Activated T-cell treated with anti-CD3 and anti-CD28 coated beads, Interleukin-2, amount 50 U/mL, for 24 hours (primary cell): ENCODE measurements at places on chromosomes 1 and 21.

DNA sequence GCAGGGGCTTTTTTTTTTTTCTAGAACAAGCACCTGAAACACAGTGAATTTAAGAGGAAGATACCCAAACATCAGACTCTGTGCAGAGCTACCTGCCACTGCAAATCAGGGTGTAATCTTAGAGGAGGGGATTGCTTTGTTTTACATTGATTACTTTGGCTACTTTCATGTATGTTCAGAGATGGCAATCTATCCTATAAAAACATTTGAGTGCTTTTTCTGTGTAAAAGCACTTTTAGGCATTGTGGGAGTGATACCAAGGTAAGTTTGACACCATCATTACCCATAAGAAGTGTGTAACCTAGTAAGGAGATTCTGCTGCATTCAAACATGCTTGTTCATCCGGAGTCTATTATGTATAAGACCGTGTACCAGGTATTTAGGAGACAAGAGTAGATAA is 50.1 kb downstream of the ZFYVE9 start:
- H3K4me3 ChIP-seq: no peak overlapping the region
- no peak overlapping the region for H3K27ac ChIP-seq
- DNase-seq: no peak
- no peaks in the 10 kb centered on the region for H3K36me3 ChIP-seq

DNA sequence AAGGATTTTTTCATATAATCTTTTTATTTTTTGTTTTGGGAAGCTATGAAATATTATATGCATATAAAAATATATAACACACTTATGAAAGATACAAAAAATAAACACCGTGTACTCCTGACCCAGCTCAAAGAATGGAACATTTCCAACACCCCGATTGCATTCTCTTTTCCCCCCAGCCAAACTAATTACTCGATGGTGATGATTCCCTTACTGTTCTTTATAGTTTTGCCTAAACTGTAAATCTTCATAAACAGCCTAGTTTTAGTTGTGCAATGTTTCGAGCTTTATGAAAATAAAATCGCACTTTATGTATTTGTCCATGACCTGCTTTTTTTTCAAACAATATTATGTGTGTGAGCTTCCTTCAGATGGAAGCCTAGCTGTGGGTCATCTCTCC is 352.0 kb upstream of the KAZN start:
- no peak overlapping the region for H3K27ac ChIP-seq
- DNase-seq: no peak
- peaks cover 2% of the 10 kb centered on the region for H3K27me3 ChIP-seq
- no peaks in the 10 kb centered on the region for H3K4me1 ChIP-seq

GRCh38 chr1:181341026-181341632 is 142.2 kb upstream of the CACNA1E start:
- peaks cover 5% of the 10 kb centered on the region for H3K27me3 ChIP-seq
- no peaks in the 10 kb centered on the region for H3K36me3 ChIP-seq
- no peak overlapping the region for H3K27ac ChIP-seq

- no peak overlapping the region for H3K27ac ChIP-seq
- no peaks in the 10 kb centered on the region for H3K27me3 ChIP-seq
- H3K36me3 ChIP-seq: no peaks in the 10 kb centered on the region
Observed at GRCh38 chr1:203520315-203520714, 26.4 kb downstream of the OPTC start.

DNA sequence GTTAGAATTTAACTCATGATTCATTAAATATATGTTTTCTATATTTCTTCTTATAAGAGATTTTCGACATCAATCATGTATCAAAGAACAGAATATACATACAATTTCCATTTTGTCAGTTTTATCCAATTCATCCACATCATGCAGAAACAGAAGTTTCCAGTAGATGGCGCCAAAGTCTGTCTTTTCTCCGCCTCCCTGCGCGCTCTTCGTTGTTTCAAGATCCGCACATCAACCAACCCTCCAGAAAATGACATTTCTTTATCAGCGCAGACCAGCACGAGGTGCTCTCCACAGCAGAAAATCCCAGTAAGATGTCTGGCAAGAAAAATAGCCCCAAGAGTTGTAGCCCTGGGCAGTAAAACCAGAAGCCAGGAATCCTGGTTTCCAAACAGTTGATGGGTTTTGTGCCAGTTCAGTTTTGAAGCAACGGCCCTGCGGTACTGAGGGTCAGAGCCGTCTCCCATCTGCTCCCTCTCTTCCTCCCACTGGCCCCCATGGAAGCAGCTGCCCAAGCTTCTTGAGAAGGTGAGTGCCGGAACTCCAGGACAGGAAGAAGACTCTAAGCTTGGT is 38.6 kb upstream of the GPR137B start:
- H3K27me3 ChIP-seq: peaks cover 2% of the 10 kb centered on the region
- peak; percentile 63 for DNase-seq
- H3K4me3 ChIP-seq: no peak overlapping the region
- H3K36me3 ChIP-seq: no peaks in the 10 kb centered on the region

DNA sequence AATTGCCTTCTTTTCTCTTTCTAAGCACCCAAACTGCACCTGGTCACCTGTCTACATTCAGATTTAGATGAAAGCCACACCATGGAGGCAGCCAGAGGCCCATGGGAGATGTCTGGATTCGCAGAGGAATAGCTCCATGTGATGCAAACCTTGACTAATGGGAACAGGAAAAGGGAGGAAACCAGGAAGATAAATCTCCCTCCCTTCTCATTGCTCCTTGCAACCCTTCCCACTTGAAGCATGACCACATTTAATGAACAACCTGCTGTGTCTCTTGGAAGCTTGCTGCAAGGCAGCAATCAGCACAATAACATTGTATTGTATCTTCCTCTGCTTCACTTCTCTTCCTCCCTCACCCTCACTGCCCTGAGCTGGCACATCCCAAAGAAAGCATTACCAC is 42.6 kb upstream of the KLF17 start:
- no peak overlapping the region for H3K27ac ChIP-seq
- peaks cover 2% of the 10 kb centered on the region for H3K4me1 ChIP-seq
- H3K27me3 ChIP-seq: peaks cover 20% of the 10 kb centered on the region
- H3K36me3 ChIP-seq: no peaks in the 10 kb centered on the region
- H3K4me3 ChIP-seq: no peak overlapping the region

DNA sequence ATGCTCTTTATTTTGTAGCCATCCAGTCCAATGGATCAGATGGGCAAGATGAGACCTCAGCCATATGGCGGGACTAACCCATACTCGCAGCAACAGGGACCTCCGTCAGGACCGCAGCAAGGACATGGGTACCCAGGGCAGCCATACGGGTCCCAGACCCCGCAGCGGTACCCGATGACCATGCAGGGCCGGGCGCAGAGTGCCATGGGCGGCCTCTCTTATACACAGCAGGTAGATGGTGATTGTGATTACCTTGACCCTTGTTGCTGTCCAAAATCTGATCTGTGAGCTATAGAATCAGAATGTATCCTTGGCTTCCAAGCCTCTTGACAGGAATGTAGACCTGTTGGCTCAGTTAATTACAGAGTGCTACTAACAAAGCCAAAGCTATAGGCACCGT is 33.8 kb downstream of the ARID1A start:
- no peak overlapping the region for H3K4me3 ChIP-seq
- peaks cover 96% of the 10 kb centered on the region for H3K4me1 ChIP-seq
- no peak for DNase-seq
- H3K27me3 ChIP-seq: no peaks in the 10 kb centered on the region

DNA sequence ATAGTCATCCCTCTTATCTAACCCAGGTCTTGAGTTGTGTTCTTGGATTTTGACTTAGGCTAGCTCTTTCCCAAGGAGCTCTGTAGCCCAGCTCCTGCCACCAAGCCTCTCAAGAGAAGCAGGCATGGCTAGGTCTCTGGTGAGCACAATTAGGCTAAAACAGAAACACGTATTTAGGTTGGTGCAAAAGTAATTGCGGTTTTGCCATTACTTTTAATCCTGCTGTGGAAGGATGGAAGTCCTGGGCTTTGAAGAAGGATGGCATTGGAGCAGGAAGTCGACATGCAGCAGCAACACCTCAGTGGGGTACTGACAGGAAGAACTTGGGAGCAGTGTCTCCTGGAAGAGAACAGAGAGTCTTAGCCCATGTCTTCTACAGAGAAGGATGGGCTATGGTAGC is 80.0 kb upstream of the CCDC190 start:
- no peak overlapping the region for H3K27ac ChIP-seq
- no peaks in the 10 kb centered on the region for H3K36me3 ChIP-seq
- peaks cover 32% of the 10 kb centered on the region for H3K27me3 ChIP-seq
- DNase-seq: no peak
- H3K4me3 ChIP-seq: no peak overlapping the region

GRCh38 chr1:156417401-156418020 is 48.5 kb downstream of the RHBG start:
- H3K4me3 ChIP-seq: no peak overlapping the region
- no peak overlapping the region for H3K27ac ChIP-seq
- DNase-seq: no peak
- no peaks in the 10 kb centered on the region for H3K36me3 ChIP-seq
- H3K4me1 ChIP-seq: peaks cover 26% of the 10 kb centered on the region

GRCh38 chr21:24869862-24870261 is 737.4 kb downstream of the MRPL39 start:
- no peak overlapping the region for H3K4me3 ChIP-seq
- H3K27me3 ChIP-seq: no peaks in the 10 kb centered on the region
- DNase-seq: no peak
- no peaks in the 10 kb centered on the region for H3K4me1 ChIP-seq
- no peak overlapping the region for H3K27ac ChIP-seq

DNA sequence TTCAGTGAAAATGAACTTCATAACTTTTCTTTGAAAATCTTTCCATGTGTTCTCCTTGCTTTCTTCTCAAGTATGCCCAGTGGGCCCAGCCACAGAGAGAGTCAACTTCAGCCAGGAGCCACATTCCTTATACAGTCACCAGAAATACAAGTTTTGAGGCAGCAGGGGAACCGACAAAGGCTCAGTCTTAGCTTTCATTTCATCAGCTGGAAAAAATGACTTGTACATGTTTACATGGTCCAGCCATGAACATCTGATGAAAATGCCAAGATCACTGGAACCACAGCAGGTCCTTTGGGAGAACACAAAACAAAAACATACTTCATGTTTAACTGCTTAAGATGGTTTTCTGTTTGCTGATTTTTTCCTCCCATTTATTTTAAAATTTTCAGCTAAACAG is 72.5 kb downstream of the SYDE2 start:
- H3K4me3 ChIP-seq: no peak overlapping the region
- no peak overlapping the region for H3K27ac ChIP-seq

DNA sequence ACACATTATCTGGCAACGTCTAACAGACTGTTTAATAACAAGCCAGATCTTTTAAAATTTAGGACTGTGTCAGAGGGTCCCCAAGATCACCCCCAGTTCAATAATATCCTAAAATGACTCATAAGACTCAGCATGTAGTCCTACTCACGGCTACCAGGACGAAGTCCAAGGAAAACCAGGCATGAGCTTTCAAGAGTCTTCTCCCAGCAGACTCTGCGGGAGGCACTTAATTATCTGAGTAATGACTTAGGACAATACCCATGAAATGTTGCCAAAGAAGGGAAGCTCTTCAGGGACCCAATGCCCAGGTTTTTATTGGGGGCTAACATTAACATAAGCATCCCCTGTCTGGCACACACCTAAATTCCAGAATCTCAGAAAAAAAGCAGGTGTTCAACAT is 7.0 kb downstream of the HFM1 start:
- no peaks in the 10 kb centered on the region for H3K4me1 ChIP-seq
- no peak for DNase-seq
- H3K27me3 ChIP-seq: peaks cover 41% of the 10 kb centered on the region
- H3K4me3 ChIP-seq: no peak overlapping the region
- H3K36me3 ChIP-seq: no peaks in the 10 kb centered on the region

DNA sequence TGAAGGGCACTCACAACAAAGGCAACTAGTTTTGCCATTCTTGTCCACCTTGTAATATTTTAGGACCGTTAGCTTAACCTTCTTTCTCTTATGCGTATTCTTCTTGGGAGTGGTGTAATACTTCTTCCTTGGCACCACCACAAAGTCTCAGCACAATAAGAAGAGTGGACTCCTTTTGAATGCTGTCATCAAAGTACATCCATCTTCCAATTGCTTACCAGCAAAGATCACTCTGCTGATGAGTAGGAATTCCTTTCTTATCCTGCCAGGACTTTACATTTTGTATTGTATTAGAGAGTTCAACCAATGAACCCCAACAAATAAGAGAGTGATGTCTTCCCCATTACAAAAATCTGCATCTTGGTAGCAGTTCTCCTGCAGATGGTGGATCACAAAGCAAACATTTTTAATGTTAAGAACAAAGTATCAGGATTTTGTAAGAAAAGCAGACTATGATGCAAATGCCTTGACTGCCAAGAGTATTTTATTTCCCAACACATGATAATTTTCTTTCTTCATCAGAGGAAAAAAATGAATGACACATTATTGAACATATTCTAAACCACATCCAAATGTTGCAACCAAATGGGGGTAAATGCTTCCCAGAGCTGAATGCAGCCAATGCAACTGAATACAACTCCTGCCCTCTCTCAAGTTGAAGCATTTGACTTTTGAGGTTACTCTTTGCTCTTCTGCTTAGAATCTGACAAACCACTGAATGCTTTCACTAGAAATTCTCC is 5.1 kb upstream of the ARNT start:
- peaks cover 2% of the 10 kb centered on the region for H3K36me3 ChIP-seq
- H3K27me3 ChIP-seq: no peaks in the 10 kb centered on the region
- no peak overlapping the region for H3K4me3 ChIP-seq
- H3K4me1 ChIP-seq: peaks cover 22% of the 10 kb centered on the region

DNA sequence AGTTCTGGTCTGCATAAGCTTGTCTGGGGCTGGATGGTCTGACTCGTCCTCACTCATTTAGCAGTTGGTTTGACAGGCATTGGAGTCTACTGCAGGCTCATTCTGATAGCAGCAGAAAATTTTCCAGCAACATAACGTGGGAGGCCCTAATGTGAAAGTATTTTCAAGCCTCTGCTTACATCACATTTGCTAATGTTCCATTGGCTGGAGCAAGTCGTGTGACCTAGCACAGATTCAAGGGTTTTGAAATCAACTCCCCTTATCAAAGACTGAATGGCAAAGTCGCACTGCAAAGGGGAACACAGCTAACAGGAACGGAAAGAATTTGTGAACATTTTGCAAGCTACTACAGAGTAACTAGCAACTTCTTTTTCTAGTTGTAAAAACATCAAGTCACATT is 2.3 kb upstream of the USH2A start:
- no peaks in the 10 kb centered on the region for H3K27me3 ChIP-seq
- no peaks in the 10 kb centered on the region for H3K36me3 ChIP-seq
- H3K4me3 ChIP-seq: no peak overlapping the region
- H3K4me1 ChIP-seq: no peaks in the 10 kb centered on the region
- no peak for DNase-seq

DNA sequence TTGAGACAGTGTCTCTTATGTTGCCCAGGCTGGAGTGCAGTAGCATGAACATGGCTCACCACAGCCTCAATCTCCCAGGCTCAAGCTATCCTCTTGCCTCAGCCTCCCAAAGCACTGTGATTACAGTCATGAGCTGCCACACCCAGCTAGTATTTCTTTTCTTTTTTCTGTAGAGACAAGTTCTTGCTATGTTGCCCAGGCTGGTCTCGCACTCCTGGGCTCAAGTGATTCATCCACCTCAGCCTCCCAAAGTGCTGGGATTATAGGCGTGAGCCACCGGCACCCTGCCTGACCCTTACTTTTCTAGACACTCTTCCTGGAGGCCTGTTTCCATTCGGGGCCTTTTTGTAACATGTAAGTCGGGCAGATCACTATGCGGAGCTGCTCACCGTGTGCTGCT is 30.1 kb upstream of the SRP9 start:
- no peaks in the 10 kb centered on the region for H3K4me1 ChIP-seq
- H3K27me3 ChIP-seq: no peaks in the 10 kb centered on the region
